Iris pigment epithelial cell (primary cell): ENCODE measurements at places on chromosomes 12 and 14.
A peak's percentile ranks its signal among the peaks of the same experiment; 100 is the strongest.

DNA sequence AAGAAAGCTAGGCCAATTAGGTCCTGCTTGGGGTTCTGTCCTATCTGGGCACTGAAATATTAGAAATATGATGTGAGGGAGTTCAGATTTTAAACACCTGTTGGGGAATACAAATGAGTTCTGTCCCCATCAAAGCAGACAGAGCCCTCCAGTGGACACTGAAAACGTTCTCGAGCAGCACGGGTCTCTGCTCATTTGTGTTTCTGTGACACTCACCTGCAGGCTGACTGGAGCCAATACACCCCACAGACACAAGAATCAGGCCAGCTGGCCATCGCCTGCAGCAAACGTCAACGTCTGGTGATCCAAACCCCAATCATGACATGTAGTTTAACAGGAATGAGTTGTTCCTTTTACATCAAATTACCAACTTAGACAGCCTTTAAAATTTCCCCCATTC, 493.4 kb upstream of the TMEM132C start:
- no peak for DNase-seq

- peak; percentile 7 for DNase-seq
Measured at GRCh38 chr12:33586576-33586975, 147.0 kb upstream of the SYT10 start.

GRCh38 chr12:59182658-59183455, 262.6 kb upstream of the LRIG3 start:
- DNase-seq: peak; percentile 3

- DNase-seq: no peak
Measured at GRCh38 chr14:24900269-24901100, 149.5 kb downstream of the STXBP6 start.

GRCh38 chr12:132462788-132463187, 27.2 kb upstream of the FBRSL1 start:
- DNase-seq: no peak

GRCh38 chr12:98758331-98758730, 113.2 kb downstream of the APAF1 start:
- DNase-seq: peak; percentile 17

GRCh38 chr12:102562836-102563425, 82.6 kb upstream of the IGF1 start:
- DNase-seq: no peak

GRCh38 chr12:109827566-109828550, 5.3 kb downstream of the TRPV4 start:
- peak; percentile 66 for DNase-seq

- no peak for DNase-seq
Measured at GRCh38 chr14:24701062-24701461, 67.1 kb upstream of the GZMB start.

GRCh38 chr14:95614349-95614748, 71.9 kb upstream of the TCL1B start:
- no peak for DNase-seq
